Common myeloid progenitor, CD34-positive (primary cell): ENCODE measurements at places on chromosomes 12 and 14.

GRCh38 chr14:101250336-101250947 is 310.9 kb upstream of the DIO3 start:
- H3K36me3 ChIP-seq = no peaks in the 10 kb centered on the region
- no peak overlapping the region for H3K4me3 ChIP-seq
- H3K27me3 ChIP-seq = no peaks in the 10 kb centered on the region
- peaks cover 14% of the 10 kb centered on the region for H3K4me1 ChIP-seq

DNA sequence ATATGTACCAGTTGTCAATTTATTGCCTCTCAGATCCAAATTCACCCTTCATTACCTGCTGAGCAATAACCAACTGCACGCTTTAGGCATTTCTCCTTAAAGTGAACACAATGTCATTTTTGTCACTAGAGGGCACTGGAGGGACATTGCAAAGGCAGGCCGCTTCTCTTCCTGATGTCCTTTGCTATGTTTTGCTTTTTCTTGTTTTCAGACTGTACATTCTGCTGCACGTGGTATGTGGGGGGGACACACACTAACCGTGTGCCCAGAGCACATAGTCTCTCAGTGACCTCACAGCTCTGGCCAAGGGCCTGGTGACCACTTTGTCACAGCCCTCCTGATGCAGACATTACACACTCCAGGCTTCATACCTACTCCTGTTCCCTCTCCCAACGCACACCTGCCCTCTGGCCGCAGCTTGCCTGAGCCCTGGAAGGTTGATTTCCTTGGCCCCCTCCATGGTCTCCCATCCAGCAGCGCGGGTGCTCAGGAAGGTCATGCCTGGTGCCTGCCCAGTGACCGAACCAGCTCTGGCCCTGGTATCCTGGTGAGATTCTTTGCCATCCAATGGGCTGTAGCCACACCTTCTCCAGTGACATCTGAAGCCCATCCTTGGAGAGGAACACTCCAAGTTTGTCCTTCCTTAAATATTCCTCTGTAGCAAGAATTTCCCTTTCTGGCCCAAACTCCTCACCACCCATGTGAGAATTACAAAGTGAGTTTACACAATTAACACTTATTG is 39.9 kb downstream of the MYO1H start:
- peak; percentile 67 for DNase-seq
- H3K4me1 ChIP-seq = no peaks in the 10 kb centered on the region
- no peak overlapping the region for H3K4me3 ChIP-seq
- no peak overlapping the region for H3K27ac ChIP-seq
- peaks cover 3% of the 10 kb centered on the region for H3K27me3 ChIP-seq

DNA sequence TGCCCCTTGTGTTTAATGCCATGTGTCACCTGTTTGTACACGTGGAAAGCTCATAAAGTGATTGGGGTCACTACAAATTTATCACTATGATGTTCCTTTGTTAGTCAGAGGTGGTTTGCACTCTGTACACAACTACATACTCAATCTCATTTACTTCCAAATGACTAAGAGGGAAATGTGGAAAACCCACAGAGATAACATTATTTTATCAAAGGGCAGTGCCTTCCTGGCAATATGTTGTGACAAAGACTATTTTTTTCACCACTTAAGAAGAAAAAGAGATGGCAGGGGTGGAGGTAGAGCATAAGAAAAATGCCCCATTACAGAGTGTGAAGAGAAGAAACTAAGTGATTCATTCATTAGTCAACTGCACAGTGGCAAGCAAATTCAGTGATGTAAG is 1064.1 kb upstream of the FLRT2 start:
- no peaks in the 10 kb centered on the region for H3K27me3 ChIP-seq
- H3K4me3 ChIP-seq = no peak overlapping the region
- DNase-seq = no peak
- no peaks in the 10 kb centered on the region for H3K36me3 ChIP-seq

DNA sequence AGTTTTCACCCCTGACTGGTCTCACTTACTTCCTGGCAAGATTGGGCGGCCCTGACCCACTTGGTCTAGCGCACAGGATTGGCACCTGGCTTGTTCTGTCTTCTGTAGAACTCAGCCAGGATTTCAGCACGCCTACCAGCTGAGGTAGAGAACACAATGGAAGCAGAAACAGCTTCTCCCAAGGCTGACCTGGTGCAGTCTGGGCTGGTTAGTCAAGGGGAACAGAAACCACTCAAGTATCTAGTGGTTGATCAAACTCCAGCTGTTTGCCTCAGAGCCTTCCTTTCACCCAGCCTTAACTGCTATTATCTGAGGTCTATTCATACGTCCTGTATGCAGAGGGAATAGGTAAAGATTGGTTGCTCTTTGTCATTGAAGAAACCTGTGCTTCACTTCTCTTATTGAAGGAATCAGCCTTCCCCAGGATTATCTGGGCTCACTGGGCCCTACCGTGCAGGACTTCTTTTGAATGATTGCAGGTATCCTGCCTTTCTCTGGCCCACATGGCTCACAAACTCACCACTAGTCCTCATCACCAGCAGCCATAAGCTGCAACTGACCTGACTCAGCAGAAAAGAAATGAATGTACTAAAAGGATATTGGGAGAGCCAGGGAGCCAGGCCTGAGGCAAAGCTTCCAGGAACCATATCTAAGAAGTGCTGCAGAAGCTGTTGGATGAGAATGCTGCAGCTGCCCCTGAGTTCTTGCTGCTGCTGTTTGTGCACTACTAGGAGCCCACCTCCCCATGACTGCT is 2.5 kb upstream of the PLEKHD1 start:
- no peak for DNase-seq
- H3K4me3 ChIP-seq = no peak overlapping the region
- H3K27ac ChIP-seq = no peak overlapping the region
- H3K4me1 ChIP-seq = peaks cover 18% of the 10 kb centered on the region
- no peaks in the 10 kb centered on the region for H3K36me3 ChIP-seq

GRCh38 chr14:56216626-56217379 is 98.6 kb downstream of the PELI2 start:
- DNase-seq = peak; percentile 57
- peak overlapping the region; percentile 12 for H3K27ac ChIP-seq
- no peaks in the 10 kb centered on the region for H3K36me3 ChIP-seq
- H3K4me3 ChIP-seq = peak overlapping the region; percentile 41
- H3K27me3 ChIP-seq = no peaks in the 10 kb centered on the region
- H3K4me1 ChIP-seq = peaks cover 57% of the 10 kb centered on the region

DNA sequence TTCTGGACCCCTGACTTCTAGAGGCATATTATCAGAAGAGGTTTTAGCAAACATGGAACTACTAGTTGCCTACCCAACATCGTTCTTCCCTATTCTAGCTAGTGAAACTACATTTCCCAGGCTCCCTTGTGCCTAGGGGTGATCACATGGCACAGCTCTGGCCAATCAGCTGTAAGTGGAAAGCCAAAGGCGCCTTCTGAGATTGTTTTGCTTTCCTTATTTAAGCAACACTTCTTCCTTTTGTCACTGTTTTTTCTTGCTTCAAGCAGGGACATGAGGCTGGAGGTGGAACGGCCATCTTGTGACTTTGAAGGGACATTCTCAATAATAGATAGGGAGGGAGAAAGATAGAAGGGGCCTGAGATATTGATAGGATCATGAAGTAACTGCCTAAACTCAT is 136.7 kb downstream of the ZNF664 start:
- no peaks in the 10 kb centered on the region for H3K27me3 ChIP-seq
- H3K4me3 ChIP-seq = no peak overlapping the region
- peak; percentile 36 for DNase-seq
- no peaks in the 10 kb centered on the region for H3K4me1 ChIP-seq
- H3K27ac ChIP-seq = no peak overlapping the region

DNA sequence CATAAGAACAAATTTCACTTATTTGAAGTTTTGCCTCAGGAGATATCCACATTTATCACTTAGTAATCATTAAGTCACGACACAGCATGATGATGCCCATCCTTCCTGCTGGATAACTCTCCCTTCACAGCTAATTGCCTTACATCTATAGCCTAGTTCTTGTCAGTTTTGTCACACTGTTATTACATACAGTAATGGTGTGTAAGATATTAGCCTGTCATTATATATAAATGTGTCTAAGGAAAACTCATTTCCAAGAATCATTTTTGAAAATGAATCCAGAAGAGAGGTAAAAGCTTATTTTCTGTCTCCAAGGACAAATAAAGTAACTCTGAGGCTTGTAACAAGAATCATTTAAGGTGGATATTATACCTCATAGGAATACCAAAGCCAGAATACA is 193.2 kb upstream of the ARID2 start:
- no peak overlapping the region for H3K27ac ChIP-seq
- DNase-seq = no peak
- no peaks in the 10 kb centered on the region for H3K27me3 ChIP-seq
- H3K4me1 ChIP-seq = no peaks in the 10 kb centered on the region
- H3K36me3 ChIP-seq = no peaks in the 10 kb centered on the region
- H3K4me3 ChIP-seq = no peak overlapping the region

DNA sequence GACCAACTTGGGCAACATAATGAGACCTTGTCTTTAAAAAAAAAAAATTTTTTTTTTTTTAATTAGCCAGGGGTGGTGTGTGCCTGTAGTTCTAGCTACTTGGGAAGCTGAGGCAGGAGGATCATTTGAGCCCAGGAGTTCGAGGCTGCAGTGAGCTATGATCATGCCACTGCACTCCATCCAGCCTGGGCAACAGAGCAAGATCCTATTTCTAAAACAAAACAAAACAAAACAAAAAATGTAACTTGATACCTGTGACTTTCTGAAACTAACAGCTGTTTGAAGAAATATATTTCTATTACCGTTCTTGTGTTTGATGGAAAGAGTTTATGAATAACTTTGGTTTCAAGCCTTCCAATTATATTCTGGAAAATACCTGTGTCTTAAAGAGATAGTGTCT is 1.7 kb upstream of the ACACB start:
- H3K27ac ChIP-seq = no peak overlapping the region

DNA sequence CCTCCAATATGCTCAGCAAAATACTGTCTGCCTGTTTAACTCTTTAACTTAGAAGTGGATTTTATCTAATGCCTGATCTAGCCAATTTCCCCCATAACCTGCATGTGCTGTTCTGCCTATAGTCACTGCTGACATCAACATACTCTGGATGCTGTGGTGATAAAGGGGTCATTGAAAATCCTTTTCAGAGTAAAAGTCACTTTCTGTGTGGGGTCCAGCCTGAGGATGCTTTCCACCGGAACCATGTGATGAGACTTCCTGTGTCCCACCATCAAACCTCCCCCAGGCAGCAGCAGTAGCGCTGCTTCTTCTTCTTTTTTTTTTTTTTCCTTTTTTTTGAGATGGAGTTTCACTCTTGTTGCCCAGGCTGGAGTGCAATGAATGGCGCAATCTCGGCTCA is 607.0 kb downstream of the BCL11B start:
- H3K27ac ChIP-seq = no peak overlapping the region
- H3K4me3 ChIP-seq = no peak overlapping the region
- no peaks in the 10 kb centered on the region for H3K27me3 ChIP-seq
- H3K4me1 ChIP-seq = no peaks in the 10 kb centered on the region
- no peak for DNase-seq

DNA sequence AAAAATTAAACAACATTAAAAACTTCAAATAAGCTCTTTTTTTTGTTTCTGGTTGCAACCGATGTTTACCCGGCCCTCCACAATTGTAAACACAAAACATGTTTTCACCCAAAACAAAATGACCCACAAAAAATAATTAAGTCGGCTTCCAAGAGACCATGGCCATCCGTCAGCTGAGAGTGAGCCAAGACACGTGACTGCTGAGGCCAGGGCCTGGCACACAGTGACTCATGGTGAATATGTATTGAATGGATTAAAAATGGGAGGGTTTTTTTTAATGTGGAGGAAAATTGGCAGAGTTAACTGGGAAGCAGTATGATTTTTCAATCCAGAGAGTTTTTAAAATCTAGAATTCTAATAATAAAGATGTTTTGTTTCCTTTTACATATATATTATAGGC is 13.8 kb upstream of the CPNE8 start:
- no peak for DNase-seq
- no peaks in the 10 kb centered on the region for H3K27me3 ChIP-seq
- no peaks in the 10 kb centered on the region for H3K36me3 ChIP-seq

DNA sequence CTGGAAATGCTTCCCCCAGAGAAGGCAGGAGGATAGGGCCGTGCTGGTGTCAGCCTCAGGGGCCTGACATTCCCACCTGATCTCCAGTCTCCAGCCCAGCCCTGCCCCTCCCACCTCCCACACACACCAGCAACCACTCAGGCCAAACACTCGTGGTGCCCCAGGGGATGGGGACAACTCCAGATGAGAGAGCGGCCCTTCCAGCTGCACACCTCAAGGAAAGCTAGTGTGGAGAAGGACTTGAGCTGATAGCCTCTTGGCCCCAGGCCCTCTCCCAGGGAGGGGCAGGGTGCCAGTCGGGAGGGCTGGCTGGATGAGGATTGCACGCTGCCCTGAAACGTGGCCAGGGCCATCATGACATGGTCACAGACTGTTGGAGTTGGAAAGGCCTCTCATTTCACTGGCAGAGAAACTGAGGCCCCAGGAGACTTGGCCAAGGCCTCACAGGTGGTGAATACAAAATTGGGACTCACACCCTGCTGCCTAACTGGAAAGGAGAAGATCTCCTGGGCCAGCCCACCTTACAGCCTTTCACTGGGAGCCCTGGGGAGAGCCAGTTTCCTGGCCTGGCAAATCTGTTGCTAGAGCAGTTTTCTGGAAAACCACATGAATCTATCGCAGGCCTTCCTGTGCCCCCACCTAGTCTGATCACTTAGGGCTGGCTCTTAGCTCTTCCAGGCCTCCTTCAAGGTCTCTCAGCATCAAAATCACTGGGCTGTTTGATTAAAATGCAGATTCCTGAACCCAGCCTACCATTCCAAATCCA is 52.1 kb downstream of the IRF2BPL start:
- no peak overlapping the region for H3K27ac ChIP-seq
- no peaks in the 10 kb centered on the region for H3K27me3 ChIP-seq
- H3K36me3 ChIP-seq = no peaks in the 10 kb centered on the region
- no peak for DNase-seq

- no peaks in the 10 kb centered on the region for H3K36me3 ChIP-seq
- no peaks in the 10 kb centered on the region for H3K27me3 ChIP-seq
- no peak overlapping the region for H3K4me3 ChIP-seq
- no peak overlapping the region for H3K27ac ChIP-seq
- H3K4me1 ChIP-seq = no peaks in the 10 kb centered on the region
Measured at GRCh38 chr14:28493516-28493915, 273.1 kb upstream of the FOXG1 start.

DNA sequence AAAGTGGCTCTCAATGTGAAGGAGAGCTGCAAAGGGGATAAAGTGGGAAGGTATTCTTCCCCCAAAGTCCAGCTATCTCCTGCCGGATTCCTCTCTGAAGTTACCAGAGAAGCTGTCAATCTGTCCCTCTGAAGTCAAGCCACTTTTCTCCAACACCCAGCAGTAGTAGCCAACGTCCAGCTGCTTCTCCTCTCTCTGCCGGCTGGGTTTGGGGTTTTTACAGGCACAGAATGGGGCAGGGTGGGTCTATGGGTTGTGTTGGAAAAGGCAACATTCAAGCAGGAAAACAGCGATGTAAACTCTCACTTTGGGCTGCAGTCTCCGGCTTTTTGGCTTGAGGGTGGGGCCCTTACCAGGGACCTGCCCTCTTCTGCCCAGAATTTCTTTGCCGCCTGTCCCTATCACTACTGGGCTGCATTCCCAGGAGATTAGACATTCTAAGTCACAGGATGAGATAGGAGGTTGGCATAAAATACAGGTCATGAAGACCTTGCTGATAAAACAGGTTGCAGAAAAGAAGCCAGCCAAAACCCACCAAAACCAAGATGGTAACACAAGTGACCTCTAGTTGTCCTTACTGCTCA is 16.3 kb downstream of the CAPZA3 start:
- H3K4me1 ChIP-seq = peaks cover 3% of the 10 kb centered on the region
- H3K36me3 ChIP-seq = no peaks in the 10 kb centered on the region
- H3K4me3 ChIP-seq = no peak overlapping the region
- DNase-seq = no peak
